ENCODE measurements at places on chromosomes 5 and 9.

DNA sequence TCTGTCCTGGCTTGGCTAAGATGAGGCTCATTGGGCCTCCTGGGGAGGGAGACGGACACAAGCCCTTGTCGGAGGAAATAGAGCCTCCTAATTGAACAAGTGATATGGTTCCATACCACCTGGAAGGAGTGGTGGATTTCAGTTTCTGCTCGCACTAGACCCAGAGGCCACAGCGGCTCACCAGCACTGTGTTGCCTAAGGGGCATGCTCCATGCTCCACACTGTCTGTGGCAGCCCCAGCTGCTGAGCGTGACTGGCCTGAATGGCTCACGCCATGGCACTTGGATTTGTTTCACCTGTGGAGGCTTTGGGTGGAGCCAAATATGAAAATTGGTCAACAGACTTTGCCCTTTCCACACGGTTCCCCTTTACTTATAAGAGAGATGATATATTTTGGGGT lies 181.1 kb downstream of the HSPA4 start:
- no peak for DNase-seq

GRCh38 chr5:61496860-61497259 lies 164.8 kb downstream of the ZSWIM6 start:
- no peak for DNase-seq

DNA sequence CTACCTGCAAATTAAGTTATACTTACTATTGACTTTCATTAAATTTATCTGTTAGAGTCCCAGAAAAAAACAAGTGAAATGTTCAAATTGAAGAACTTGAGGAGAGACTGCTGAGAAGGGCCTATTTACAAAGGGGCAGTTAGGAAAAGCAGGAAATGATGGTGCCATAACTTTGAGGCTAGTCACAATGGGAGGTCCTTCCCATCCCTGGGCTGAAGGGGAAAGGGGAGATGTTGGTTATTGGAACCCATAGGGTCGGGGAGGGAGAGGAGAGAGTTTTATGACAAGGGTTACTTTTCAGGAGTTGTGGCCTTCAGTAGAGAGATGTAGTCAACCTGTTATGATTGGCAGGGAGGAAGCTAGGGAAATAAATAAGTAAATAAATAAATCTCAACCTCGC lies 169.1 kb downstream of the DMRT2 start:
- DNase-seq: no peak

GRCh38 chr9:88658311-88658822 lies 123.4 kb downstream of the NXNL2 start:
- DNase-seq: no peak

DNA sequence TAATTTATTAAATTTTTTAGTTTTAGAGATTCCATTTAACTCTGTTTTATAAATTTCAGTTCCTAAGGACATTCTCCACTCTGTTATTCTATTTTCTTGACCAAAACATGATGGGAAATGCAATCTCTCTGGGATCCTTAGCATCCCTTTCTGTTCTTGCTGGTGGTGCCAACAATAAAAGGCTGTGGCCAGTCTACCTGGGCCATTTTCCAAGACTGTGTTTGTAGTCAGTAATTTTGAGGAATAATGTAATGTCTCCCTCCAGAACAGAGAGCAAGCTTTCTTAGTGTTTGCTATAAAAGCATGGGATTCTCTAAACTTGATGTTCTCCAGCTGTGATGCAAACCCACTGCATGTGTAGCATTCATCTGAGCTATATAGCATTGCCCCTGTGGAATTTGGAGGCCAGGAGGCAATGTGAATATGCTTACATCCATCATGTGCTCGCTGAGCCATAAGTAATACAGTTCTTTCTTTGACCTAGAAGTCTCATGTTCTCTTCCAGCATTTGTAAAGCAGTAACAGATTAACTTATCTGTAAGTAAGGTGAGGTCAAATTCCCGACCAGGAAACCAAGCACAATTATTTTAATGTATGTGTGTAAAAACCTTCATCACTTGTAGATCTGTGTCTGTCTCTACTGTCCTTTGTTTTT lies 211.5 kb upstream of the TAS2R1 start:
- no peak for DNase-seq

DNA sequence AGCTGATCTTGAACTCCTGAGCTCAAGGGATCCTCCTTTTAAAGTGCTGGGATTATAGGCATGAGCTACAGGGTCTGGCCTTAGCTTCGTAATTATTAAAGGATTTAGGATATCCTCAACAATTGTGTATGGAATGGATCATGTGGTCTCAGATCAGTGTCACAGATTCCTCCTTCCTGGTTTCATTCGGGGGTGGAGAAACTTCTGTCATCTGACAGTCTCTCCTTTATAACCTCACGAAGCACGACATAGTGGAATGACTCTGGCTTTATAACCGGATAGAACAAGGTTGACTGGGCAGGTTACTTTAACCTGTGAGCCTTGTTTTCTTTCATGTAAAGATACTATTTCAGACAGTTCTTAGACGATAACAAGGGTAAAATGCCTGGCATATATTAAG lies 4.4 kb upstream of the GNG10 start:
- no peak for DNase-seq

DNA sequence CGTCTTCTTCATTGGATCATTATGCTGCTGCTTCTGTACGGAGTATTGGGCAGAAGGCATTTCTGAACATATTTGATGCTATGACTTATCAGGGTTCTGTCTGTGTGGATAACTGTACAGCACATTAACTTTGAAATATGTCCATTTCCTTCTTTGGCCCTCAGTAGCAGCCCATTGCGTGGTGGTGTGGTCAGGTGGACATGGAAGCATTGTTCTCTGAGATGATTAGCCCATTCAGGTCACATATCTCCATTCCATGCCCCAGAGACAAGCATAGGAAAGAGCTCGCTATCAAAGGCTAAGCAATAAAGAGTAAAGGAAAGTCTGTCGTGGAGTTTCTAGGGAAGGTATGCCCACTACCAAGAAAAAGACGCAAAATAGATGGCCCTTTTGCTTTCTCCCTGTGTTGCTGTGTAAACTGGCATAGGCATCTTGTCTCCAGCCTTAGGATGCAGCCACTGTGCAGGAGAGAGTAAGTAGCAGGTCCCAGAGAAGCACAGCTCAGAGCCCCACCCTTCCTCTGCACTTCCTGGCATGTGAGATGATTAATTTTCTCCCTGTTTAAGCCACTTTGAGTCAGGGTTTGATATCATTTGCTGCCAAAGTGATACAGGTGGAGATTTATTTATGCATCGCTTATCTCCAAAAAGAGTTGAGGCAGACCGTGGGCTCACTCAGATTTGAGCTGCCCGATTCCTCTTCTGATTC lies 221.9 kb downstream of the PDZD2 start:
- DNase-seq: no peak

DNA sequence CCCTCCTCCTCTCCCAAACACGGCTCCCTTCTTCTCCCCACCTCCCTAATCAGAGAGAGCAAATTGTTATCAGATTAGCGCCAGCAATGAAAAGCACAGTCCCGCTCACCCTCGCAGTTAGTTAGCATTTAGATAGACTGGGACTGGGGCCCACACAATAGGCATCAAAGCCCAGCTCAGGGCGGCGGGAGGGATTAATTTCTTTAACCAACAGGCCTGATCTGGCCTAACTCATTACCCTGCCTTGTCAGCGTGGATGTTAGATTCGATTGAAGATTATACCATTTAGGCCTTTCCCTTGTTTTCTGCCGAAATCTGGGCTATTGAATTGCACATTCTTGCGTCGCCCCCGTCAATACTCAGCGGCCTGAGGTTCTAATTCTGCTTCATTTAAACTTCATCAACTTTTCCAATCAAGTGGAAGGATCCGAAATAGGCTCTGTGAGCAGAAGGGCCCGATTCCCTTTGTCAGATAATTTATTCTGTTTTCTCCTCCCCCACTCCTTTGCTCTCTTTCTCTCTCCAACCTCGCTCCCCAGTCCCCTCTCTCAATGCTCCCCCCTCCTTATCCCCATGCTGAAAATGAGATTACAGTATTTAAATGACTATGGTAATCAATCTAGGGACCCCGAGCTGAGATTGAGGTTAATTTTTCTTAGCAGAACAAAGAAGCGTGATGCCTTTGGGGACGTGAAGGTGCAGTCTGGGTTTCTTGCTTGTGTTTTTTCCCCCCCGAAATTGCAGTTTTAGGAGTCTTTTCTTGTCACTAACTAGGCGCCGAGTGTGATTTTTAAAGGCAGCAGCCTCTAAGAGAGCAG lies 15.1 kb downstream of the CFAP77 start:
- DNase-seq: no peak

GRCh38 chr5:106818552-106818951 lies 852.2 kb downstream of the EFNA5 start:
- DNase-seq: no peak

DNA sequence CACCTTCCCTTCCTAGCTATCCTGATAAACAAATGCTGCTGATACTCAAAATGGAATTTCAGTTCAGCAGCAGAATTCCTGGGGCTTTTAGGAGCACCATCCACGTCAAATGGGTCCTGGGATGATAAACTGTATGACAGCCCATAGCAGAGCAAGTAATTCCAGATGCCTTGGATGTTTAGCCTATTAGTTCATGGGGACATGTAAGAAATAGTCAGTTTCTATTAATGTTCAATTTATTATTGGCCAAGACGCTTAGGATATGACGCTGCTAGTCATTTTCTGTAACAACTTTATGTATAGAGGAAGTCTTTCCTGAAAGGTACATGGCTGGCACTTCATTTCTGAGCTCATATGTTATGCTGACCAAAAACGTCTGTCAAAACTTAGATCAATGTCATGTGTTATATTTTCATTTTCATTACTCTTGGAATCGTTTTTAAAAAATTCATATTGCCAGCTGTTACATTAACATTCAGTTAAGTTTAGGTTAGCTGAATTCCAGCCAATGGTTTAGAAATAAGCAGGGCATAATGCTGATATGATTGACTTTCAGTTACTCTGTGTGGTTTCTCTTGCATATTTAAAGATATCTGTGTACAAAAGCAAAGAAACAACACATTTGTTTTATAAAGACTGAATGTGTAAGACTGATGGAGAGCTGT lies 243.8 kb downstream of the CSNK1G3 start:
- DNase-seq: no peak

- no peak for DNase-seq
These were observed 805.5 kb downstream of the EFNA5 start for GRCh38 chr5:106865279-106865678.

DNA sequence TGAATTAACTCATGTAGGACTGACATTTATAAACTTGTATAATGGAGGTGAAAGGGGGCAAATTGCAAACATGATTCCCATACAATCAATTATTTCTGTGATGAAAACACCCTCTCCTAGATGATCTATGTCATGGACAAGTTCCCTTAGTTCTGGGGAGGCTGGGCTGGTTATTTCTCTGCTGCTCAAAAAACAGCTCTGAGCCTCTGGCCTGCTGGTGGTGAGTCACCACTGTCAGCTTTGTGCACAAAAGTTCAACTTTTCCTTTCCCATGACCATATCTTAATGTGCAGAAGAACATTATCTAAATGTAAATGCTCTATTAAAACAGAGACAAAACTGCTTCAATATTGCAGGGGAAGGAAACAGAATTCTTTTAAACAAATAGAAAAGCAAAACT lies 85.0 kb downstream of the HMHB1 start:
- peak; percentile 8 for DNase-seq

Data from hematopoietic multipotent progenitor cell treated with erythropoietin and hydrocortisone succinate and interleukin-3 and kit ligand, for 6 days (in vitro differentiated cells).